ENCODE measurements at places on chromosomes 6 and 20.

DNA sequence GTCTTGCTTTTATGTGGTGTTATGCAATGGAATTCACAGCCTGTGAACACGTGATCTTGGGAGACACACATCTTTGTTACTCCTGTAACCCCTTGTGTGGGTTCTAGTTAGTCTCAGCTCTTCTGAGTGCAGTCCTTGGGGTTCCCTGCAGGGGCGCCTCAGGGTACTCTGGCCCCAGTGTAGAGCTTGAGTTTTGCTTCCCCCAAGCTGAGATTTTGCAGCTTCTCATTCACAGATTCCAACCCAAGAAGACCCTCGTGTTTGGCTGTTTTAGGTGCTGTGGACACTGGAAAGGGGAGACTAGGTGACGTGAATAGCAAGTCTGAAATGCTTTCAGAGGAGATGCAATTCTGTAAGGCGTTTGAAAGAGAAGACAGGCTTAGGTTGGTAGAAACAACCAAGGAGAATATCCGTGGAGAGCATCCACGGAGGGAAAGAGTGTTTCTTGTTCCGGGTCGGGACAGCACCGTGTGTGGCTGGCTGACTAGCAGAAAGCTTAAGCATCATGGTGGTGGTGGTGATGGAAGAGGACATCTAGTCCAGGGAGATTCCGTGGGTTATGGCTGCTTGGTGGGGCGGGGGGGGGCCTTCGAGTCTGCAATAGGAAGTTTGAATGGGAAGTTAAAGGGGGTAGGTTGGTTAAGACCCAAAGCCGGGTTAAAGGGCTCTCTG is 30.1 kb downstream of the DUSP22 start:
- H3K27ac ChIP-seq = no peak overlapping the region
- H3K4me3 ChIP-seq = no peak overlapping the region
- DNase-seq = peak; percentile 67

GRCh38 chr20:52473186-52473585 is 281.6 kb upstream of the ZFP64 start:
- no peak overlapping the region for H3K4me3 ChIP-seq
- no peaks in the 10 kb centered on the region for H3K27me3 ChIP-seq
- no peaks in the 10 kb centered on the region for H3K36me3 ChIP-seq

- no peaks in the 10 kb centered on the region for H3K4me1 ChIP-seq
- H3K36me3 ChIP-seq = no peaks in the 10 kb centered on the region
- H3K4me3 ChIP-seq = no peak overlapping the region
- H3K27ac ChIP-seq = no peak overlapping the region
These were observed 50.3 kb downstream of the NPEPL1 start for GRCh38 chr20:58742668-58743566.

- H3K36me3 ChIP-seq = no peaks in the 10 kb centered on the region
- no peak overlapping the region for H3K27ac ChIP-seq
- peaks cover 32% of the 10 kb centered on the region for H3K27me3 ChIP-seq
- no peaks in the 10 kb centered on the region for H3K4me1 ChIP-seq
- no peak overlapping the region for H3K4me3 ChIP-seq
These were observed 4.0 kb upstream of the CAP2 start for GRCh38 chr6:17389274-17389847.

DNA sequence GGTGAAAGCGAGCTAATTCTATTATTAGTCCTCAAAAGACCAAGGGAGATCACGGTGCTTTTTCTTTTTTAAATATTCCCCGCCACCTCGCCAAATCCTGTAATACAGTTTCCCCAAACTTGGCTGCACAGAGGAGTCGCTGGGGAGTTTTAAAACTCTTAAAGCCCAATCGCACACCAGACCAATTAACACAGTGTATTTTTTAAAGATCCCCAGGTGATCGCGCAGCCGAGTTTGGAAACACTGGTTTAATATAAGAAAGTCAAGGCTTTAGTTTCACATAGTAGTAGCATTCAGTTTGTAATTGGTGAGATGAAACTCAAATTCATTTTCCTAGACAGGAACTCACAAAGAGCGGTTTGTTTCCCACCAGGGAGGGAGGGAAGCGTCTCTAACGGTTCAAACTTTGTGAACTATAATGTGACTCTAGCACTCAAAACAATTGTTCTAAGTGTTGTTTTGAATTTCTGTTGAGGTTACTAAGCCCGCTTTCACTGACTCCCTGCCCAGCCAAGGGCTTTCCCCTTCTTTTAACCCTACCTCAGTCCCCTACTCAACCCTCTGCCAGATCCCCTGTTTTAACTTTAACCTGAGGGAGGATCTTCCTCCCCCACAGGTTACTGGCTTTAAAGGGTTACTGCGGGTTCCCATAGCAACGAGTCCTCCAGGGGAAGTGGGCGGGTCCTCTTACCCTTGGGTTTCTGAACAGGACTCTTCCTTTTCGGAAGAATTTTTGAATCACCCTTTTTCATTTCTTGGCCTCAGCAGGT is 25.7 kb upstream of the BTBD3 start:
- H3K27ac ChIP-seq = peak overlapping the region; percentile 6
- H3K36me3 ChIP-seq = no peaks in the 10 kb centered on the region
- peak overlapping the region; percentile 57 for H3K4me3 ChIP-seq

DNA sequence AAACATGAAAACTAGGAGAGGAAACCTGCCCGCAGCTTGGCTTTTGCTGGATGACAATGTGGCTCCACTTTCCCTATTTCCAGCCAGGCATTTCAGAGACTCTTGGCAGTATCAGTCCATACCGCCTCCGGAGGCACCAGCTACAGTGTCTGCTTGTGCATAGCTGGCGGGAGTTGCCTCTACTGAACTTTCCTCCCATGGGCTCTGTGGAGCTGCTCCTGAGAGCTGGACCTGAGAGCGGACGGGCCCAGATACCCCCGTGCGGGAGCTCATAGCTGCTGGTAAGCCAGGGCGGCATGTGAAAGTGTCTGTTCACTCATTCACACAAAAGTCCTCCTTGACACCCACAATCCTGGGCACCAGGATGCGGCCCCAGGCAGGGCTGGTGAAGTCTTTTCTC is 130.3 kb upstream of the PMEPA1 start:
- peaks cover 41% of the 10 kb centered on the region for H3K27me3 ChIP-seq
- no peak overlapping the region for H3K27ac ChIP-seq
- H3K36me3 ChIP-seq = no peaks in the 10 kb centered on the region
- no peak for DNase-seq

- H3K27me3 ChIP-seq = no peaks in the 10 kb centered on the region
- no peak overlapping the region for H3K27ac ChIP-seq
- H3K4me1 ChIP-seq = peaks cover 31% of the 10 kb centered on the region
- H3K36me3 ChIP-seq = peaks cover 9% of the 10 kb centered on the region
These were observed 40.4 kb downstream of the TRAM2 start for GRCh38 chr6:52536424-52536916.

- H3K27ac ChIP-seq = no peak overlapping the region
- no peaks in the 10 kb centered on the region for H3K36me3 ChIP-seq
- no peak for DNase-seq
These were observed 906 bp upstream of the PDE10A start for GRCh38 chr6:165663736-165664558.

- no peak for DNase-seq
- no peak overlapping the region for H3K4me3 ChIP-seq
- no peaks in the 10 kb centered on the region for H3K36me3 ChIP-seq
- no peak overlapping the region for H3K27ac ChIP-seq
- no peaks in the 10 kb centered on the region for H3K4me1 ChIP-seq
- H3K27me3 ChIP-seq = no peaks in the 10 kb centered on the region
These were observed 33.0 kb downstream of the SPTLC3 start for GRCh38 chr20:13041574-13042457.

GRCh38 chr6:152184917-152185574 is 377.6 kb downstream of the ESR1 start:
- no peak for DNase-seq
- no peak overlapping the region for H3K27ac ChIP-seq
- H3K4me1 ChIP-seq = no peaks in the 10 kb centered on the region
- H3K4me3 ChIP-seq = no peak overlapping the region

- no peaks in the 10 kb centered on the region for H3K27me3 ChIP-seq
- H3K4me3 ChIP-seq = no peak overlapping the region
- no peaks in the 10 kb centered on the region for H3K36me3 ChIP-seq
- DNase-seq = no peak
These were observed 460.4 kb upstream of the PLCB4 start for GRCh38 chr20:8608470-8608869.

DNA sequence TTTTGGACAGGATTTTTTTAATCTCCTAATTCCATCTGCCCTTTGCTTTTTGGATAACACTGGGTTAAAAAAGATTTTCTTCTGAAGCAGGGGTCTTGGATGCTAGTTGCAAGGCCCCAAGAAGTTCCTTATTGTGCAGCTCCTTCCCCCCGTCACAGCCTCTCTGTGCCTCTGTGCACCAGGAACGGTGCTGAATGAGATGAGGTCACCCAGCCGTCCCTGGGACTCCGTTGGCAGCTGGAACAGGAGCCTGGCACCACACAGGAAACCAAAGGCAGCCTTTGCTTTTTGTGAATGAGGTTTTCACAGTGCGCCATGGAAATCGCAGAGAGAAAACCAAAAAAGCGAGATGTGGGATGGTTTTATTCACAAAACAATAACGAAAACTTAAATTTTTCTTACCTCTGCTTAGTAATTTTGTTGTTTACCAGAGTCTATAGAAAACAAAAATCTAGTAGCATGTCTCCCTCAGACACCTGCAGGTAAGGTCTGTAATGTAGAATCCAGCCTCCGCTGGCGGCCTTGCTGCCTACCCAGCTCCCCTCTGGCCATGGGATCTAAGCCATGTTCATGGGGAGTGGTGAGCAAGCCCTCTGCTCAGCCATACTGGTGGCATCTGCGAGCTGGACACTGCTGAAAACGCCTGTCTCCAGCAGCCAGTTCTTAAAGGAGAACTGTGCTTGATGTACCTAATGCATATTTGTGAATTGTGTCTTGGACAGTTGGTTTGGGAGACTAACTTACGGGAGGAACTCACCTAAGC is 40.4 kb upstream of the SYNJ2 start:
- peaks cover 95% of the 10 kb centered on the region for H3K36me3 ChIP-seq
- peaks cover 4% of the 10 kb centered on the region for H3K4me1 ChIP-seq
- H3K27ac ChIP-seq = no peak overlapping the region

- H3K27me3 ChIP-seq = peaks cover 32% of the 10 kb centered on the region
- H3K4me3 ChIP-seq = no peak overlapping the region
- no peak overlapping the region for H3K27ac ChIP-seq
- DNase-seq = no peak
These were observed 95.0 kb downstream of the SNX5 start for GRCh38 chr20:17873410-17874270.

DNA sequence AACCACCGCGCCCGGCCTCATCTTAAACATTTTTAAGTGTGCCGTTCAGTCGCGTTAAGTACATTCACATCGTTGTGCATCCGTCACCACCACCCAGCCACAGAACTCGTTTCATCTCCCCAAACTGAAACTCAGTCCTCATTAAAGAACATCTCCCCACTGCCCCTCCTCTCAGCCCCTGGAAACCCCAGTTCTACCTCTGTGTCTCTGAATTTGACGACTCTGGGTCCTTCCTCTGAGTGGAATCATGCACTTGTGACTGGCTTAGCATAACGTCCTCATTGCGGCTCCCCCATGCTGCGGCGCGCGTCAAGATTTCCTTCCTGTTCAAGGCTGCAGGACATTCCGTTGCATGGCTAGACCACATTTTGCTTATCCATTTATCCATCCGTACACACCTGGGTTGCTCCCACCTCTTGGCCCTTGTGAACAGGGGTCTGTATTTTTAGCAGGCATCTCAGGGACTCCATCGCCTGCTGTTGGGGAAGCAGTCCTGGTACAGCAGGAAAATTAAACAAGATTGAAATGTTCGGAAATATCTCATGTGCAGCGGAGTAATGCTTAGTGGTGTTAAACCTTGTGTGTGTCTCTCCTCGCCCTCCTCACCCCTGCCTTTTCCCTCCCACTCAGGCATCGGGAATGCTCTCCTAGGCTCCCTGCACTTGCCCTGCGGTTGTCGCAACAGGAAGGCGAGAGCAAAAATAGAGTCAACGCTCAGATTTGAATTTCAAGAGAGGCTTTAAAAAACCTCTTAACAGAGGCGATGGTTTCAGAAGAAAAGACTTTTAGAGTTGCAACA is 127.9 kb downstream of the PXDC1 start:
- no peaks in the 10 kb centered on the region for H3K4me1 ChIP-seq
- H3K36me3 ChIP-seq = no peaks in the 10 kb centered on the region
- H3K27me3 ChIP-seq = peaks cover 79% of the 10 kb centered on the region
- H3K4me3 ChIP-seq = no peak overlapping the region
- H3K27ac ChIP-seq = no peak overlapping the region

- no peaks in the 10 kb centered on the region for H3K4me1 ChIP-seq
- no peaks in the 10 kb centered on the region for H3K36me3 ChIP-seq
- H3K27ac ChIP-seq = no peak overlapping the region
- no peak overlapping the region for H3K4me3 ChIP-seq
- no peak for DNase-seq
- peaks cover 15% of the 10 kb centered on the region for H3K27me3 ChIP-seq
These were observed 16.5 kb upstream of the TGM3 start for GRCh38 chr20:2279253-2279779.

GRCh38 chr20:57638173-57638894 is 18.1 kb upstream of the ZBP1 start:
- no peaks in the 10 kb centered on the region for H3K36me3 ChIP-seq
- no peaks in the 10 kb centered on the region for H3K4me1 ChIP-seq
- H3K4me3 ChIP-seq = no peak overlapping the region
- DNase-seq = no peak

- H3K27ac ChIP-seq = no peak overlapping the region
- no peaks in the 10 kb centered on the region for H3K27me3 ChIP-seq
- no peaks in the 10 kb centered on the region for H3K36me3 ChIP-seq
- H3K4me3 ChIP-seq = no peak overlapping the region
- H3K4me1 ChIP-seq = no peaks in the 10 kb centered on the region
- DNase-seq = no peak
These were observed 151.2 kb upstream of the TMEM170B start for GRCh38 chr6:11386323-11386722.

GRCh38 chr6:6694825-6695624 is 106.5 kb downstream of the LY86 start:
- no peaks in the 10 kb centered on the region for H3K36me3 ChIP-seq
- peaks cover 47% of the 10 kb centered on the region for H3K4me1 ChIP-seq
- no peaks in the 10 kb centered on the region for H3K27me3 ChIP-seq
- H3K4me3 ChIP-seq = peak overlapping the region; percentile 14

DNA sequence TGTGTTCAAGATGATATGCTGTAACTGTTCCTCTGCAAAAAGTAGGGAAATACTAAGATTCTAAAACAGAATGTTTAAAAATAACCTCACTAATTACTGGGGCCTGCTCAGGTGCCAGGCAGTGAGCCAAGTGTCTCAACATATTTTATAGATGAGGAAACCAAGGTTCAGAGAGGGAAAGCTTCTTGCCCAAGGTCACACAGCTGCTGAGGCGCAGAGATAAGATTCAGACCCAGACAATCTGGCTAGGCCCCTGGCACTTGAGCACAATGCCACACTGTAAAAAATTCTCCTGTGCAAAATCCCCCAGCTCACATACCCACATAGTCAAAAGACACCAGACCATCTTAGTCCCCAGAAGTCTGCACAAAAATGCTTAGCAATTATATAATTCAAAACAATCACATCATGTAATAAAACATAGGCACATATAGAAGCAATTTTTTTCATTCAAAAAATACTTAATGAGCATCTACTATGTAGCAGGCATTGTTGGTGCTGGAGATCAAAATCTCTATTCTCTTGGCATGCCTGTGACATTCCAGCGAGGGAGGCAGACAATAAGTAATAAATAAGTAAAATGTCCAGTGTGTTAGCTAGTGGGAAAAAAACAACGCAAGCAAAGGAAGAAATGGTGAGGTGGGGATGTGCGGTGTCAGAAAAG is 10.3 kb downstream of the PREX1 start:
- peaks cover 14% of the 10 kb centered on the region for H3K27me3 ChIP-seq
- no peak overlapping the region for H3K27ac ChIP-seq
- H3K36me3 ChIP-seq = no peaks in the 10 kb centered on the region
- no peak for DNase-seq
- H3K4me1 ChIP-seq = no peaks in the 10 kb centered on the region

Measured in K562 (cell line).